Gastroesophageal sphincter (tissue), 4 donors: ENCODE measurements at places on chromosomes 3 and 15.
A peak's percentile ranks its signal among the peaks of the same experiment; 100 is the strongest.

- no peak for ATAC-seq
Observed at GRCh38 chr15:33788906-33789540, 179.3 kb upstream of the CHRM5 start.

DNA sequence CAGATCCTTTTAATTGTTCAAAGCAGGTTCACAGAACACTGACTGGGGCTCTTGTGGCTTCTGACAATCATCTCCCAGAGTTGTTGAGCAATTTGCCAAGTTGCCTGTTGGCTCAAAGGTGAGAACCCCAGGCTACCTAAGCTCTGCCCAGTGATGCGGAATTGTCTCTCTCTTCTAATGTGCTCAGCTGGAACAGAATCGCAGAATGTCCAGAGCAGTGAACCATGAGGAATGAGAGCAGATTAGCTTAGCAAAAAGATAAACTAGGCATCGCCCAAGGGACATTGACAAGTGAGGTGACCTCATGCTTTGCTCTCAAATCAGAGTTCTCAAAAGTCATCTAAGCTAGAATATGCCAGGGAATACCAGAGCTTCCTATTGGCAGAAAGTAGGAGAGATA, 148.1 kb downstream of the WDR76 start:
- ATAC-seq, result no peak

GRCh38 chr3:27326202-27326601, 43.0 kb downstream of the NEK10 start:
- no peak for ATAC-seq

GRCh38 chr15:90886291-90886614, 1.9 kb downstream of the FES start:
- ATAC-seq, result no peak

DNA sequence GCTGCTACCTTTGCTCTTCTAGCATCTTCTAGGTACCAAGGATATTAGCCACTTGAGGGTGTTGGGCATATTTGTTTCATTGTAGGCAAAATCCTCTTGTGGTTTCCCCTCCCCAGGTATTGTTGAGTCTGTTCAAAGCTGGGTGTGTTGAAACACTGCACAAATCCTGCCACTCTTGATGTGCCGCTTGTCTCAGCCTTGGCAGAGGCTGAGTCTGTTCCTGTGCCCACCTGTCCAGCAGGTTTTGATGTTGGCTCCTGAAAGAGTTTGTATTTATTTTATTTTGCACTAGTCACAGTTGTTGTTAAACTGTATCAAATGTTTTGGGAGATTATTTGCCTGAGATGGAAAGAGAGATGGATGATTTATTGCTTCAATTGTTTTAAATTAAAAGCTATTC, 136.2 kb downstream of the USP13 start:
- no peak for ATAC-seq

- ATAC-seq, result peak; percentile 48
Observed at GRCh38 chr3:114290911-114291901, 2.6 kb upstream of the TIGIT start.

GRCh38 chr15:33839540-33839939, 128.8 kb upstream of the CHRM5 start:
- no peak for ATAC-seq

- no peak for ATAC-seq
Observed at GRCh38 chr3:193614430-193614829, 21.4 kb downstream of the OPA1 start.

DNA sequence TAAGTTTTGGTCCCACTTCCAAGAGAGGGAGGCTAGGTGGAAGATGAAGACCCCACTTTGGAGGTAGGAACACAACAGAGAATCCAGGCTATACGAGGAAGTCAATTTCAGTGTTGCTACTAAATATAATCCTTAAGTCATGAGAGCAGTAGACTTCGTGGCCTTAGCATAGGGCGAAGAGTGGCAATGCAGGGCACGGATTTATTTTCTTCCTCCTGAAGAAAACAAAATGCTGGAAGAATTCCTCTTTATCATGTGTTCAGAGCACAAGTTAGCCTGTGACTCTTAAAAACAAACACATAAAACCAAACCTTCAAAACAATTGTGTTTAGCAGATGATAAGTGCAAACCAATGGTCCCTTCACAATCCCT, 19.4 kb downstream of the BCL2L10 start:
- no peak for ATAC-seq

GRCh38 chr15:93027413-93027812, 61.6 kb downstream of the RGMA start:
- ATAC-seq, result no peak

GRCh38 chr3:11651900-11652299, 8.2 kb upstream of the VGLL4 start:
- no peak for ATAC-seq

DNA sequence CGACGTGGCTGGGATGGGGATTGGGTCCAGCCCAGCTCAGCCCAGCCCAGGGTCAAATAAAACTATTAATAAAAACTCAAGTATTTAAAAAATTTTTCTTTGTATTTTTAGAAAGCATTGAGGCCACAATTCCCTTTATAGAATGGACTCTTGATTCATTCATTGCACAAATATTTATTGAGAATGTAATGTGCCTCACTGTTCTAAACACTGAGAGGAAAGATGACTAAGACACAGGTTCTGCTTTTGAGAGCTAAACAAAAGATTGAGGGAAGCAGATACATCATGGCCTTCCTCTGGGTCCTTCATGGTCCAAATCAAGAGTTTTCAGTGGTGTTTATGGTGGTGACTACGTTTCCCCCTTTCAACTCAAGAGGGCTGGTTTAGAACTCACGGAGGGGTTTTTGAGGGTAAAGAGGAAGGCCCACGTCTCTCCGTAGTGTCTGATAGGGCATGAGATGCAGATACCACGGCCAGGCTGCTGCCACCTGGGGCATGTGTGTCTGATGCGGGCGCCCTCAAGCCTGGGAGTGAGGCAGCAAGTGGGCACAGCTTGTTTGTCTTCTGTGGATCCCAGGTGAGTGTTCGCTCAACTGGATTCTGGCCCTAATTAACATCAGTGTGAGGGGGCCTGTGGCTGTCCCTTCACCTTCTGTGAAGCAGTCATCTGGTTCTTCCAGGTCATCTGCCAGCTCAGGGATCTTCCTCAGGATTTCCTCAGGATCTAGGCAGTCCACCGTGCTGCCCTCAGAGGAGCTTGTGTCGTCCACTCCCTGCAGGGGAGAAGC, 73.5 kb upstream of the SCN5A start:
- ATAC-seq, result no peak

DNA sequence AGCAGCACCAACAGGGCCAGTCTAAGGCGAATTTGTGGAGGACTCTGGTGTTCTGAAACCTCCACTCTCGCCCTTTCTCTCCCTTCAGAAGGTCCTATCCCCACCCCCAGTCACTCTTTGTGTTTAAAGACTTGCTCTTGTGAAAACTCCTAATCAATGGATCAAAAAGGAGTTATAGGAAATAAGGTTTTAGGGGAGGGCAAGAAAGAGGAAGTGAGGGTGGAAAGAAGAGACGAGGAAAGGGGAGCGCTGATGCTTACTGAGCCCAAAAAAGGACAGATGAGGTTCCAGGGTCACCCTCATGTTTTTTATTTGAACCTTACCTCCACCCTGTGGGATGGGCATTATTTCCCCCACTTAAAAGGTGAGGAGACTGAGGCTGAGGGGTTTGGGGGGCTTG, 70.0 kb upstream of the SLC6A11 start:
- no peak for ATAC-seq

DNA sequence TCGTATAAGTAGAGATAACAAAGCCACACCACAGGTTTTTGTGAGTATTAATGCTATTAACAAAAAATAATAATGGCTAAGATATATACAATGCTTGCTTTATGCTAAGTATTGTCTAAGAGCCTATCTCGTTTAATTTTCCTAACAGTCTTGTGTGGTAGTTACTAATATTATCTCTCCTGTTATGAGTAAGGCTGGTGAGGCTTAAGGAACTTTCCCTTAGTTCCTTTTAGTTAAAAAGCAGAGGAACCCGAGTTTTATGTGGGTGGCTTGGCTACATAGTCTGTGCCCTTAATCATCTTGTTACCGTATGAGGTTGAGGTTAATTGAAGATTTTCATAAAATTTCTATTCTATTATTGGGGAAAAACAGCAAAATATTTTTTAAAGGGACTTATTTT, 218.4 kb downstream of the SOX2 start:
- ATAC-seq, result no peak

DNA sequence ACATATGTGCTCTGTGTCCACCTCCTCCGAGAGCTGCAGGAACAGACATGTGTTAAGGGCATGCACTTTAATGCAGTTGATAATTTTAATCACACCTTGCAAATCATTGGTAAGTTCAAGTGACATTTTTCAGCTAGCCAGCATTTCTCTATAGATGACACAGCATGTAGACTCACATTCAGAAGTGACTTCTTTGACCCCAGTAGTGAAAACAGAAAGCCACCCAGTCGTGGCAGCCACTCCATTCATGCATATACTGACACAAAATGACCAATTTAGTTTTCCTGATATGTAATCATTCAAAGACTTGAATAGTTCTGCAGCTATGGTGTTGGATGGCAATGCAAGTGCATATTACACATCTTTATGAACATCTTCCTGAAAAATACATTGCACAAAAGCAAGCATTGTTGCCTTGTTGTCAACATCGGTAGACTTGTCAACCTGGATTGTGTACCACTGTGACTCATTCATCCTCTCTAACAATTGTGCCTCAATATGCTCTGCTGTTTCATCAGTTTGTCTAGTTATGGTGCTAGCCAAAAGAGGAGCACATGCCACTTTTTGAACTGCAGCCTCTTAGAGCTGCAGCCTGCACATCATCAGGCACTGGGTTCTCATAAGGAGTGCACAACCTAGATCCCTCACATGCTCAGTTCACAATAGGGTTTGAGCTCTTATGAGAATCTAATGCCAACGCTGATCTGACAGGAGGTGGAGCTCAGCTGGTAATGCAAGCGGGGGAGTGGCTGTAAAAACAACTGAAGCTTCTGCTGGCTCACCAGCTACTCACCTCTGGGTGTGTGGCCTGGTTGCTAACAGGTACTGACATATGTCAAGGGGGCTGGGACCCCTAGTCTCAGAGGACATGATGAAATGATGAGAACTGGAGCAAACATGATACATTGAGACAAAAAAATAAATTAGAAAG, 622.0 kb downstream of the PYDC2 start:
- ATAC-seq, result no peak

DNA sequence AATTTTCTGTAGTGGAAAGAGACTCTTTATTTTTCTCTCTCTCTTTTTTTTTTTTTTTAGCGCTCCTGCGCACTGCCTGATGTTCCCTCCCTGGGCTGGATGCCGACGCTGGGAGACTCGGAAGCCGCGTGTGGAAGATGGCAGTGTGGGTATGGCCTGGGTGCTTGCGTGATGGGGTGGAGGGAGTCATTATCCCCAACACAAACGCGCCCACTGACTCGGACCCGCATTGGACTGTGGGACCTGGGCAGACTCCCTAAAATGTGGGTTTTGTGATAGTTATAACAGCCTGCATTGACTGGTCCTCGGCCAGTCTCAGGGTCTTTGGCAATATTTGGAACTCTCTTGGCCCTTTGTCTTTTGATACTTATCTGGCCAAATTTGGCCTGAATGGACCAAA, 157.9 kb downstream of the TJP1 start:
- no peak for ATAC-seq

DNA sequence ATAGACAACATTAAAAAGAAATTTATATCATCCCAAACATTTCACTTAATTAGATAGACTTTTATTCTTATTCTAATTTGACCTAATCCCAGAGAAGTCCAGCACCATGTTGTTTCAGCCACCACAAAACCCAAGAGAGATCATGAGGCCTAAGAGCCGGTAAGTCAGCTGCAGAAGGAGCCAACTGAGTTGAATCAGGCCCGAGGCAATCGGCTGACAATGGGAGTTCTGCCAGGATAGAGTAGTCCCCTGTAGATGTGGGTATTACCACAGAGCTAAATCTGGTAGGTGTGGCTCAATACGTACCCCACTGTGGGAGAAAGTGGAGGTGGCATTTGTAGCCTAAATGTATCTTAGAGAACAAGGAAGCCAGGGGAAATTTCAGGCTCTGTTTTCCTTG, 49.7 kb upstream of the UMPS start:
- no peak for ATAC-seq

DNA sequence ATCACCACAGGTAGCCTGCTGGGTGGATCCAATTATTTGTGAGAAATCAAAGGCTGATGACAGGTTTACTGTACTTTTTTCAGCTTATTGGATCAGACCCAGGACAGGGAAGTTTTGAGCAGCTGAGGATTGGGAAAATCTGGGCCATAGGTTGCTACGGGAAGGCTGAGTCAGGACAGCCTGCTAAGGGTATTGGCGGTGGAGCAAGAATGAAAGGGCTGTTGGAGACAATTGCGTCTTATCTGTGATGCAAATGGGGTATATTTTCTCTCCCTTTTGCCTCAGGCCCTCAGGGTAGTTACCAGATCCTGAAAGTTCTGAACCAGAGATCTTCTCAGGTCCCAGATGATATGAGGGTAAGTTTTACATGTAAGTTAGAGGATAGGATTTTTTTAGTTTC, 317.7 kb downstream of the EDEM1 start:
- ATAC-seq, result no peak

DNA sequence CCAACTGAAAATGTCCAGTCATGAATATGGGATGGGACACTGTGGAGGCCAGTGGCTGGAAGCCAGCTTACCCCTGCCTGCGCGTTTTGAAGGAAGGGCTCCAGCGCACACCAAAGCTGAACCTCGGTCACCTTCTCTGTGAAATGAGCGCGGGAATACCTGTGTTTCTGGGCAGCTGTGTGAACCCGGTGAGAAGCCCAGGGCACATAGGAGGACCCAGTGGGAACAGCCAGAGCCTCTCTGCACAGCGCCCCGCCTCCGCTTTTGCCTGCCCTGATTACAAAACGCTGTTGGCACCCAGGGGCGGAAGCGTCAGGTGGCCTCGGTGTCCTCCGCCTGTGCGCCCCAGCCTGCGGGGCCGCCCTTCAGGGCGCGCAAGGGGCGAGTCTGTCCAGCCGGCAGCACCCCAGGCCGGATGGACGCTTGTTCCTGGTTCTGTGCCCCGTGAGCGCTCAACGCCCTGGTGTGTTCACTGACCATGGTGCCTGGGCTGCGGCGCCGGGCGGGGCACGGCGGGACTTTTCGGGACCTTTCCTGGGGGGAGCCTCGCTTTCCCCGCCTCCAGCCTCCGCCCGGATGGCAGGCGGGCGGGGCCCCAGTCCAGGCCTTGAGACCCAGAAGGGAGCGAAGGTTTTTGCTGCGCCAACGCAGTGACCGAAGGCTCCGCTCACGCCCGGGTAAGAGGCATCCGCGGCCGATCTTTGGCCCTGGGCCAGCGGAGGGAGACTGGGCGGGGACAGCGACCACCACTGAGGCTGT, at the start of gene SQOR:
Gene SQOR (plus strand): TSS at position 598 of the 759 bp plus-strand sequence. CDS start 23,895 bp downstream, outside the sequence.
- peak; percentile 92 for ATAC-seq

DNA sequence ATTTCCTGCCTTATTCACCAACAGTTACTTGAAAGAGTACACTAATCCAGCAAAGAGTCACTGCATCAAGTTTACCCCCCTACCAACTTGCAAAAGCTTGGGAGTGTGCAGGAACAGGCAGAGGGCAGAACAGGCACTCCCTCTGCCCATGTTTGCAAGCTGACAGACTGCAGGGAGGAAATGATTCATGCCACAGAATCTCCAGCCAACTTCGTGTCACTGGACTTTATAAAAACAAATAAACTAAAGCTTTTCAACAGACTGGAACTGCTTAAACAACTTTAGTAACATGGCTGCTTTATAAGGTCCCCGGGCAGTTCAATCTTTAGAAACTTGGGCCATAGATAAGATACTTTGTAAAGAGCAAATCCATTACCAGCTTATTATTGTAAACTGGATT, 129.5 kb downstream of the THRB start:
- ATAC-seq, result no peak
